ENCODE measurements at places on chromosomes 4 and X. TPM values are rescaled to one million over a fixed set of nuclear protein-coding genes. Genes with fewer than 3 reads are reported as not detected.

The SPIN2A gene
- total RNA-seq = 0.60 TPM

- DNase-seq = peak; percentile 12
Observed at GRCh38 chr4:56183344-56183959, 203.8 kb downstream of the AASDH start.

- DNase-seq = peak; percentile 38
Observed at GRCh38 chrX:52574416-52575275, 57.8 kb upstream of the XAGE1B start.

DNA sequence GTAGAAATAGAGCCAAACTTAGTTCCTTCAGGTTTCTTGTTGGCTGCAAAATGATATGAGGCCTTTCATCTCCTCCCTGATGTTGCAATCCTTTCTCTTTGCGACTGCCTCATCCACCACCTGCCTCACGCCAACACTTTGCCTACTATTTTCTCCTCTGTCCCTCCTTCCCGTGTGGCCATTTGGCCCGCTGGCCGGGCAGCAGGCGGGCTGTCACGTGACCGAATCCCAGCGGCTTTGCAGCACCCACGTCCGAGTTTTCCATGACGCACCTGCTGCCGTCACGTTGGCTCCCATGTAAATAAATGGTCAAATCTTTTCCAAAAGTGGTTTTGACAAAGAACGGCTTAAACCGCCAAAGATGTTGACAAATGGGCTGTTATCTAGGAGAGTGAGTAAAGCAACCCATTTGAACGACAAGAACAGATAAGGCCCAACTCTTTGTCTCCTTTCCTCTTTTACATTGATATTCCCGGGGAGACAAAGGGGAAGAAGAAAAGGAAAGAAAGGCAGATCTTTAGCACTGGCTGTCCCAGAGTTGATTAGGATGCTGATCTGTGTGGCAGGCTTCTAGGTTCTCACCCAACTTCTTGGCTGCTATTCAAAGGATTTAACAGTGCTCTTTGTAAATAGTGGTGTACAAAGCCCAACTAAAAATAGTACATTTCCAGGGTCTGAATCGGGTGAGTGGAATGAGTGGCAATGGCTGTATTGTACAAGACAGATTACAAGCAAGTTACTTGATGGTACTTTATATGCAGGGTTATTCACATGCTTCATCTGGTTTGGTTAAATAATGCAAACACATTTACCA is 174.2 kb upstream of the JADE1 start:
- peak; percentile 39 for DNase-seq

Measured in K562 (cell line).